ENCODE measurements at places on chromosomes 5 and 9.

DNA sequence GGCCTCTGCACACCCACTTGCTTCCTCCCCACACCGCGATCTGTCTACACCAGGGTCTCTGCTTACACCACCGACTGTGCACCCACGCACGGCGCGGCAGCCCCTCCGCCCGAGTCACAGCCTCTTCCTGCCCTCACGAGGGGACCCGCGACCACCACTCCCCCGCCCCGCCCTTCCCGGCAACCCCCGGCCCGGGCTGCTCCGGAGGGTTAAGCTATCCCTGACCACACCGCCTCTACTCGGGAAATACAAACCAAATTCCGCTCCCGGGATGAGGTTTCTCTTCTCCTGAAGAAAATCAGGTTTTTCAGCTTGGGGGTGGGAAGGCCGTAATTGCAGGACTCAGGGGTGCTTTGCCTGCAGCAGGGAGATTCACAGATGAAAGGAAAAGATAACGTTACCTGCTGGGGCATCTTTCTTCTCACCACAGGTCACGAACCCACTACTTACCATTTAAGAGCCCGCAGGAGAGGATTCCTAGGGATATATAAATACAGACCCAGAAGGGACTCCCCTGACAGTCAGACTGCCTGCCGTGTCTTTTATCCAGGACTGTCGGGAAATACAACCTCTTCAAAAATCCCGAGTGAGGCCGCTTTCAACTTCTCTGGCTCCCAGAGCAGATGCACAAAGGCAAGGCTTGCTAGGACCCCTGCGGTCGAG lies 63.5 kb downstream of the ROR2 start:
- DNase-seq, result no peak

GRCh38 chr5:157214861-157215513 lies 34.3 kb downstream of the ITK start:
- DNase-seq, result no peak

DNA sequence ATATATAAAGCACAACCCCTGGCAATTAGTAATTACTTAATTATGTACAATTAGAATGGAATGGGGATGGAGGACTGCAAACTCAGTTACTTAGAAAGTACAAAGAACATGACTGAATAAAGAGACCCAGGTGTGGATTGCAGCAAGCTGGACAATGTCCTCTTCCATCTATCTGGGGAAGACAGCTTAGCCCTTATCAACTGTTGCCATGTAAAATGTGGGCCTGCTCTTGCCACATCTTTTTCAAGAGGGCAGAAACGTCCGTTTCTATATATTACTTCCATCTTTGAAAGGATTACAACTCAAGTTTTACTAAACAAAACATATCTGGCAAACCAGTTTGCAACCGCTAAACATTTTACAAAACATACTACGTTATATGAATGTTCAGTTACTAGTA lies 26.2 kb downstream of the GOLPH3 start:
- no peak for DNase-seq

GRCh38 chr5:173338380-173339015 lies 10.3 kb upstream of the STC2 start:
- DNase-seq, result no peak

- DNase-seq, result no peak
Measured at GRCh38 chr9:19138084-19138483, 10.8 kb upstream of the PLIN2 start.

DNA sequence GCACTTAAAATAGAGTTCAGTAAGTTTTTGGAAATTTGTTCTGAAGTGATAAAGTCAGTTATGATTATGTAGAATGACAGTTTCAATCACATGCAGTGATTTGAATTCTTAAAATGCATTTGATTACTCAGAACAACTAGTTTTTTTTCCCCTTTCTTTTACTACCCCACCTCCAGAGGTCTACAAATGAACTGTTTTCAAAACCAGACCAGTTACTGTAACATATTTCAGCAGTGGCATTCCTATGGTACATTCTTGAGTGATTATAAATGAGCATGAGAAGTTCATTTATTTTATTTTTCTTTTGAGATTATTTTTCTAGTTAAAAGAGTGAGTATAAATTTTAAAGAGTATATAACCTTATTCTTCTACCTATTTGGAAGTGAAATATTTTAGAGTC lies 71.6 kb downstream of the NNT start:
- DNase-seq, result no peak
